Umbilical cord (tissue), 2 donors: ENCODE measurements at places on chromosomes 5 and 9.

DNA sequence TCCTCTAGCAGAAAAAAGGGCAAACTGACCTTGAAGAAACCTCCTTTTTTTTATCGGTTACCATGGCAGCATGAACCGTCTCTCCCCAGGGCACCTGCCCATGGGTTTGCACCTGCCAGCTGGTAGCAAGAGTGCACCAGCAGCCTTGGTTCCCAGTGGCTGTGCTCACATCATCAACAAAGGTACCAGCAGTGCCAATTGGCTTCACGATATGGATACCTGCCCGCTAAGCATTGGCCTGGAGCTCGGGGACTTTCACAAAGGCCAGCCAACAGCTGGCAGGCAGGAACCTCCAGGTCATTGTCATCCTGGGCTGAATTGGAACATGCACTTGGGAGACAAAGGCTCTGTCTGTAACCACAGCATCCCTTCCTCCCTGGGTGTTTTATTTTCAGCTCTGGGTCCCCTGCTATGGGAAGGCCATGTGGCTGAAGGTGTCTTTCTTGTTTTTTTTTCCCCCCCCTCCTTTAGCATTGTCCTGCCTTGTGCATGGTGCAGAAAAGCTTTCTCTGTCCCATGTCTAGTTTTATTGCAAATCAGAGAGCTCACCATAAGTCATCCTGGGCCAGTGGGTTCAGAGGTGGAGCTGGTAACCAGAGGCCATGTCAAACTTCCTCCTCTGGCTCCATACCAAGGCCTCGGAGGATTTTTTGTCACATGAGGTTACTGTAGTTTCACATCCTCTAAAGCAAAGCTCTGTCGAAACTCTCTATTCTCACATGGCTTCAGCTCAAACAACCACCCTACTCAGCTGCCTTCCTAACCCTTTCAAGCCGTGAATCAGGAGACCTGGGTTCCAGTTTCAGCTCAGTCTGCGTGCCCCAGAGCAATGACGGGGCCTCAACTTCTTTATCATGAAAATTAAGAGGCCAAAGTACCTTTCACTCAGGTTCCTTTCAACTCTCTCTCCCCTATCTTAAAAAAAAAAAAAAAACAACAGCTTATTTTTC is 145.5 kb upstream of the MAP3K1 start:
- peak; percentile 52 for DNase-seq

GRCh38 chr5:116576053-116576713 is 1.6 kb upstream of the SEMA6A start:
- DNase-seq: peak; percentile 78

- no peak for DNase-seq
These were observed 65.9 kb downstream of the CYFIP2 start for GRCh38 chr5:157331807-157332206.

DNA sequence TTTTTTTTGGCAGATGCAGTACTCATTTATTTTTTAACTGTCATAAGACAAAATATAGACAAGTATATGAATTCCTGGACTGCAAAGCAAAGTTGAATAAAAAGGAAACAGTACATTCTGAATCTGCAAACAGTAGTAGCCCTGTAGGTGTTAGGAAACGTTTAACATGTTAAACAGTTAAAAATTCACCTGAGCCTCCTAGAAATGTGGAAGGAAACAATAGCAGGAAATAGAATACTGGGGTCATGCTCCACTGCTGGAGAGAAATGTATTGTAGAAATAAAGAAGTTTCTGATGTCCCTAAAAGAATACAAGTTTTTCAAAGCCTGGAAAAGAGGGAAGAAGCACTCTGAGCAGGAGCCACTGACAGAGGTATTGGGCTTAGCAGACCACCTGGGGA is 866.0 kb downstream of the PTPRD start:
- DNase-seq: no peak

DNA sequence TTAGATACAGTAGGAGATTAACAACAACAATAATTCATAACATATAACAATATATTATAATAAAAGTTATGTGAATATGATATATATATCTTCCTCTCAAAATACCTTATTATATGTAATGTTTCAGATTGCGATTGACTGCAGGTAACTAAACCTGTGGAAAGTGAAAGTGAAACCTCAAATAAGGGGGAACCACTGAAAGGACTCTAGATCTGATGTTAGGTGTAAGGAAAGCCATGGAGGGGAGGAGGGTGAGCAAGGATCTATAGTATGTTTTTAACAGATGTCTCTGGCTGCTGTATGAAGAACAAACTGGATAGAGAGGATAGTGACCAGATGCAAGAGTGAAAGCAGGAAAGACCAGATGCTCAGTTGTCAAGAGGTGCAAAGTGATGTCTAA is 5.8 kb upstream of the FSTL4 start:
- no peak for DNase-seq

DNA sequence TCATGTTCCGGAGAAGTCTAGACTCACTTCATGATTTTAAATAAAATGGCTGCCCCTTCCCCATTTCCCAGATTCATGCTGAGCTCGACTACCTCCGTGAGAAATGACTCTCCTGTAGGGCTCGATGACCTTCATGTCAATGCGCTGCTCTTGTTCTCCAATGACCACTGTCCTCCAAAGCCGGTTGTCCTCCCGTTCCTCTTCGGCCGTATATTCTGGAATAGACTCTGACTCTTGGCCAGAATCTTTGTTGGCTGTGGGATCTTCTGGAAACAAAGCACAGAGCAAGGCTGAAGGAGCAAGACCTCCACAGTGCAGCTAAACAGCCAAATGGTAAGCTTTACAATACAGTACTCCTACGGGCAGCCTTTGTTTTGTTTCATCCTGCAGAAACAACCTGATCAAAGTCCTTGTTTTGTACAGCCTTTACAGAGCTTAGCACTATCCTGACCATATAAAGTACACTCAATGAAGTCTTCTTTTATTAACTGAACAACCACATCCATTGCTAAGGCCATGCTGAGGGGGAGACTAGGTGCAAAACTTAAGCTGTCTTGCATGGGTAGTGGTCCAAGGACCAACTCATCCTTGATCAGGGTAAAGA is 119.5 kb upstream of the PCA3 start:
- no peak for DNase-seq

DNA sequence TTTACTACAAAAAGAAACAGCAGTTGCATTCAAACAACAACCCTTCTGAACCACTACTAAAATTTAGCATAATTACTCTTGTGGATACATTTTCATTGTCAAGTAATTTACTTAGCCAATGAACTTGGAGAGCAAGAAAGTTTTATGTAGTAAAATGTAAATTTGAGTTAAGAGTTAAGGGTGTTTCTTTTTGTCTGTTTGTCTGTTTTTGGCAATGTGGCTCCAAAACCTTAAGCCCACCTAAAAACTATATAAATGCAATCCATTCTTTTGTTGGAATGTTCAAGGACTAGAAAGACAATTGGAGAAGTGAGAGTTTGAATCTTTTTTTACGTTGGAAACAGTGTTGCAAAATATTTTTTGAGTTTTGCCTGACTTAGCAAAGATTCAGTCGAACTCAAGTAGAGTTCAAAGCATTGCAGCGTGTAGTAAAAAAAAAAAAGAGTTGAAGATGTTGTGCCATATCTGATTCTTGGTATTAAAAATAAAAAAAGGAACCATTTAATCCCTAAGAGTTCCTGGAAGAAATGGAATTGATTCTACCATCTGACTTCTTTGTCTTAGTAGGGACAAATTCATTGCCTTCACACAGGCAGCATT is 867 bp downstream of the SYK start:
- no peak for DNase-seq

DNA sequence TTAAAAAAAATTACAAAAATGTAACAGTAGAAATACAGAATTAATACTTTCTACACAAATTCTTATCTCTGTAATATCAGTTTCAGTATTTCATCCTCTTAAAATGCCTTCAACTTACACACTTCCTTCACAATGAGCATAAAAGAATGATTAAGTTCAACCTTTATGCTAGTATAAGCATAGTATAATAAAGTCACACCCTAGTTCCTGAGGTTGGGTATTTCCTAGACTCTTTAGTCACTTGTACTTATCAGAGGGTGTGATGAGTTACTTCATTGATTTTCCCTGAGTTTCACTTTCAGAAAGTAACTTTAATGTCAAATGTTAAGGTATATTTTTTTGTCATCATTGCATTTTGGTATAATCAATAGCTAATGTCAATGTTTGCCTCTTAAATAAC is 302.4 kb downstream of the PDE4D start:
- no peak for DNase-seq

- DNase-seq: peak; percentile 18
These were observed 143.3 kb downstream of the RAPGEF6 start for GRCh38 chr5:131491749-131492148.

- no peak for DNase-seq
These were observed 105.6 kb downstream of the ADAMTSL1 start for GRCh38 chr9:18579536-18579935.

- no peak for DNase-seq
These were observed 7.4 kb downstream of the SEMA5A start for GRCh38 chr5:9538504-9538903.

DNA sequence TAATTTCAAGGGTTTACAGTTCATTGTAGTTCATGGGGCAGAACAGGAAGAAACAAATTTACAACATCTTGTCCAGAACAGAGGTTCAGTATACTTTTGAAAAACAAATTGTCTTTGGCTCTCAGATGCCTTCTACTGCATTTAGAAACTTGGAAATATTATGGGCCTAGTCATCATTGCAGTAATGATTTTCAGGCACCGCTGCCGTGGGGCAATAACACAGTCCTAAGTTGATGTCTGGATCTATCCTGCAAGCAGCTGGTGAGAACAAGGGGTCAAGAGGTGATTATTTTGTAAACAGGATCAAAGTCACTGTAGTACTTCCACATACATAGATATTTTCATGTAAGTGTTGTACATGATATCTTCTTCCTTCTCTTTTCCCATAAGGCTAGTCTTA is 82.5 kb upstream of the CAST start:
- no peak for DNase-seq

DNA sequence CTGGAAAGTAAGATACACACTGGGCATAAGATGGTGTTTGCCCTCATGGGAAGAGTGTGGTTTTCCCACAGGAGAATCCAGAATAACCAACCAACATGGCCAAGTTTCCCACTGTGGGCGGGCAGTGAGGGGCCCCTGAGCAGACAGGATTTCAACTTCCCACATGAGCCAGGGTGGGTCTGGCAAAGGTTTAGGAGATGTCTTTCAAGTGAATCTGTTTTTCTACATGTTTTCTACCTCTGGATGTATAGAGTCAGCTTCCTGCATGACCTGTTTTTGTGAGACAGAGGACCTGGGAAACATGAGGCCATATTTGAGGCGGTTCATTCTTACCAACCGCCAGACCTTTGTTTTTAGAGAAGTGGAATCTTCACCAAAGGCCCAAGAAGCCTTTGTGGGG is 100.5 kb downstream of the TLE4 start:
- no peak for DNase-seq

GRCh38 chr9:70177121-70177520 is 81.7 kb upstream of the SMC5 start:
- no peak for DNase-seq

DNA sequence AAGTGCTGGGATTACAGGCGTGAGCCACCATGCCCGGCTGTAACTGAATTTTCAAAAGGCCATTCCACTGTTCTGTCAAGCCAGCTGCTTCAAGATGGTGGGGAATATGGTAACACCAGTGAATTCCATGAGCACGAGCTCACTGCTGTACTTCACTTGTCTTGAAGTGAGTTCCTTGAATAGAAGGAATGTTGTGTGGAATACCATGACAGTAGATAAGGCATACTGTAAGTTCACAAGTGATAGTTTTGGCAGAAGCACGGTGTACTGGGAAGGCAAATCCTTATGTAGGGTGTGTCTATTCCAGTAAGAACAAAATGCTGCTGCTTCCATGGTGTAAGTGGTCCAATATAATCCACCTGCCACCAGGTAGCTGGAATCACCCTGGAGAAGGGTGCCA is 6.6 kb upstream of the PRXL2C start:
- DNase-seq: no peak

GRCh38 chr5:6225121-6225607 is 153.2 kb downstream of the MED10 start:
- DNase-seq: no peak

DNA sequence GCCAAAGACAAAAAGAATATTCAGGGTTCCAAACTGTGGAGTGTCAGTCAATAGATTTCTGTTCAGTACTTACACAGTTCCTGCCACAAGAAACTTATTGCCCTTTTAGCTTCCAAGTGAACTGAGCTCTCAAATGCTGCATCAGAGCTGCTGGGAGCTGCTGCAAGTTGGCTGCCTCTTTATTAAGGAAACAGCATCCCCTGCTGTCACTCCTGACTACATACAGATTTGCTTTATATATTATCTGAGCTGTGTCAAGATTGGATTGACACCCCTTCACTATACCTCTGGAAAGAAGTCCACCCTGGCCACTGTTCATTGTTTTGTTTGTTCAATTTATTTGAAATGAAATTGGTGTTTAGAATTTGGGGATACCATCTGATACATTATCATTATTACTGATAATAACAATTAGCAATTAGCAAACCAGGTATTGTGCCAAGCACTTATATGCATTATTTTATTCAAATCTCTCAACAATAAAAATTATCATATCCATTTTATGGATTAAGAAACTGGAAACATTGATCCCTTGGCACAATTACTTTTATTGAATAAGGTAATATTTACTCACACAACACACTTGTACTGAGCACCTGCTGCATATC is 16.4 kb upstream of the C5orf58 start:
- peak; percentile 65 for DNase-seq

- DNase-seq: peak; percentile 49
These were observed 103.1 kb upstream of the SLC44A1 start for GRCh38 chr9:105141146-105141975.

GRCh38 chr5:109936996-109937395 is 247.3 kb downstream of the MAN2A1 start:
- no peak for DNase-seq

GRCh38 chr9:129495620-129496472 is 125.1 kb downstream of the C9orf50 start:
- peak; percentile 95 for DNase-seq

GRCh38 chr5:14826714-14827113 is 44.9 kb downstream of the ANKH start:
- DNase-seq: no peak

GRCh38 chr5:161009194-161009593 is 157.2 kb upstream of the ATP10B start:
- no peak for DNase-seq

- DNase-seq: peak; percentile 44
These were observed 143.0 kb upstream of the RPS23 start for GRCh38 chr5:82421119-82421518.

DNA sequence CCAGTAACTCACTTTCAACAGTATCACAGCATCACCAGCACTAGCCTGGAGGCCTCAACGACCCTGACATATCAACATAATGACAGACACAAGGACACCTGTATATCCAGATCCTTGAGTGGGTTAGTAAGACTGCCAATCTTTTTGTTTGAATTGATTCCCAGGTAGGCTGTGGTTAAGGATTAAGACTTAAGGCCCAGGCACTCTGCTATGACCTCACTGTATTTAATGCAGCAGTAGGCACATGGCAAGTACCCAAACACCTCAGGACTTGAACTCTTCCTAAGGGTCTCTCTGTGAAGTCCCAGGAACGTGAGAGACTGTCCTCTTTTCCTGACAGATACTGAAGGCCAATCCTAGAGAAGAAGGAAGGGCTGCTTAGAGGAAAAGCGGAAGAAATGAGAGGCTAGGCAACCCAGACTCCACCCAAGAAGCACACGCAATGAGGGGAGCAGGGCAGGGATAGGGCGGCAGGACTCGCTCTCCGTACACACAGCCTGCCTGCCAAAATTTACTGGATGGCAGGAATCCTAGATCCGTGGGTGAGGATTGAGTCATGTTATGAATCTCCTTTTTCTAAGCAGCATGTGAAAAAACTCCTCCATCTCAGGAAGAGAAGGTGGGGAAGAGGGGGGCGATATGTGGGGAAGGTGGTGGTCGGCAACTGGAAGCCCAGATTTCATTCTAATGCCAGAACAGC is 93.4 kb downstream of the SIL1 start:
- DNase-seq: peak; percentile 95

GRCh38 chr9:83431101-83432060 is 106.8 kb downstream of the FRMD3 start:
- no peak for DNase-seq
